Right kidney (tissue), 9 donors: ENCODE measurements at places on chromosomes 3 and 15.

- no peak for DNase-seq
Observed at GRCh38 chr15:67506775-67507747, 13.9 kb upstream of the C15orf61 start.

DNA sequence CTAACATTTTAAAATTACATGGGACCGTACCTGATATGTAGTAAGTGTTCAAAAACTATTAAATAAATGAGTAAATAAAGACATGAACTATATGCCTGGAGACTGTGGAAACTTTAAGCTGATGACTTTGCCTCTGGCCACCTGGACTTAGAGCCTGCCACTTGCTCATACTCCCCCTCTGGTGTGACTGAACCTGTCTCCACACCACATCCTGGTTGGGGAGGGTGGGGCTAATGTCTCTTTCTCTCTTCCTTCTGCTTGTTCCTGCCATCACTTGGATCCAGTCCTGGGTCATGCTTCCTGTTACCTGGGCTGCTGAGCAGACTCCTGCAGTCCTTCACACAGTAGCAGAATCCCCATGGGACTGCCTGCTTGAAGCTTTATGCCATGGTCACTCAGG lies 8.2 kb upstream of the TMEM158 start:
- DNase-seq: no peak

GRCh38 chr3:149566292-149566975 lies 91.4 kb downstream of the WWTR1 start:
- no peak for DNase-seq

DNA sequence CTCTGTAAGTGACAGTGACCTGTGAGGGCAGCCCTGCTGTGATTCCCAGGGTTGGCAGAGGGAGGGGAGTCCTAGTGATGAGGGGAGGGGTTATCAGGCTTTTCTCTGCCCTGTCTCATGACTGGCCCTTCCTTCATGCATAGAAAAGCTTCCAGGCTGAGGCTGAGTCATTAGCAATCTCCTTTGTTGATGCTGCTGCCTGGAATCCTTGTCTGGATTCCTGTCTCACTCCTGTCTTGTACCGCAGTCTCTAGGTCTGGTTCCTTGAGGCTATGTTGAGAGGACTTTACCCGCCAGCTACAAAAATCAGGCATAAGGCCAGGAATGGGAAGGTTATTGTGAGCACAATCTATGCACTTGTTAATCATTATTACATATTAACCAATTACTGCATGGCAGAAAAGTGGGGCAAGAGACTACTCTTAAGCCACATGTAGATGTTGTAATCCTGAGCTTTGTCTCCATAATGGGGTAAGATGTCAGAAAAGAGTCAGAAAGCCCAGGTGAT lies 7.2 kb downstream of the KLHL6 start:
- DNase-seq: no peak

GRCh38 chr15:31558840-31559239 lies 232.2 kb downstream of the KLF13 start:
- DNase-seq: no peak

DNA sequence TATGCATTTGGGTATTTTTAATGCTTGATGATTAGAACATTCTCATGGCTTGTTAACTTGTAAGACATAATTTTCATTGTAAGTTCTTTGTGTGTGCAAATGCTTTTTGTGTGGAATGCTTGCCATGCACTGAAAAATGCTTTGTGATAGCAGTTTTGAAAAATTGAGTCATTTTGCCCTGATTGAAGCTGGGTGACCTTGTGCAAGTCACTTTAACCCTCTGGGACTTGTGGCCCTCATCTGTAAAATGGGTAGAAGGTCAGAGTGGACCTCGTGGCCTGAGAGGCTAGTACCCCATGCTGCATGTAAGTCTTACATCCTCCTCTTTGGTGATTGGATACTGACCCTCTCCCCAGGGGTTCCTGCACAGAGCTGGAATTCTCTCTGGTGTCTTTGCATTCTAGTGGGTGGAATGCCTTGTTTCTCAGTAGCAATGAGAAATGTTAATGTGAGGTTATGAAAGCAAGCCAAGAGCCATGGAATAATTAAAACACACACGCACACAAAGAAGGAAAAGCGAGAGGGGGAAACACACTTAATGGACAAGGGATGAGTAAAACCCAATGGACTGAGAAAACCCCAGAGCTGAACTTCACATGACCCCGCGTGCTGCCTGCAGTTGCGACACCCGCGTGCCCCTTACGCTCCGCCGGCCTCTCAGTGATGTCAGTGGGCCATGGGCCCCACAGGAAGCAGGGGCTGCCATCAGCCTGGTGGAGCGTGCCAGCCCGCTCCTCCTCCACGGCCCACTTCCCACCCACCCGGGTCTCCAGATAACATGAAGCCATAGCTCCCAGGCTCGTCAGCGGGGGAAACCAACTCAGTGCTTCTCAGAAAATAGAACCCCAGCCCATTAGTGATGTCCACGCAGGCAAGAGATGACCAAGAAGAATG lies 44.0 kb downstream of the SMAD3 start:
- peak; percentile 70 for DNase-seq

GRCh38 chr15:42691308-42691707 lies 45.6 kb downstream of the CDAN1 start:
- DNase-seq: no peak

DNA sequence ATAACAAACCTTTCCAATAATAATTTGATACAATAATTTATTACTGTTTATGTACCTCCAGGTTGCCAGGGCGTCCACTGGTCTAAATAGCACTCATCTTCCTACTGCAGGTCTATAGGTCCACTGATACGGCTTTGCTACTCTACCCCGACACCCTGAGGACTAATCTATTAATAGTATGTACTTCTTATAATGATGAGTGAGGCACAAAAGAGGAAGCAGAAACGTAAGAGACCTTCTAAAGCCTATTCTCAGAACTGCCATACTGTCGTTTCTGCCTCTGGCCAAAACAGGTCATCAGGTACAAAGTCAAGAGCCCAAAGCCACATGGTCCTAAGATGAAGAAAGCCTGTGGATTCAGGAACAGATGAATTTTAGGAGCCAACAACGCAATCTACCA lies 163.2 kb upstream of the GRM7 start:
- no peak for DNase-seq

- no peak for DNase-seq
Observed at GRCh38 chr3:34319881-34320280, 521.5 kb downstream of the PDCD6IP start.
